Suppressor macrophage treated with lipopolysaccharide for 4 hours (primary cell): ENCODE measurements at places on chromosomes 13 and 19.

DNA sequence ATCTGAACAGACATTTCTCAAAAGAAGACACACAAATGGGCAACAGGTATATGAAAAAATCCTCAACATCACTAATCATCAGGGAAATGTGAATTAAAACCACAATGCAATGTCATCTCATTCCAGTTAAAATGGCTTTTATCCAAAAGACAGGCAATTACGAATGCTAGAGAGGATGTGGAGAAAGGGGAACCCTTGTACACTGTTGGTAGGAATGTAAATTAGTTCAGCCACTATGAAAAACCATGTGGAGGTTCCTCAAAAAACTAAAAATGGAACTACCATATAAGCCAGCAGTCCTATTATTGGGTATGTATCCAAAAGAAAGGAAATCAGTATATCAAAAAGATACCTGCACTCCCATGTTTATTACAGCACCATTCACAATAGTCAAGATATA lies 24.7 kb upstream of the ZC3H13 start:
- peak; percentile 59 for DNase-seq

DNA sequence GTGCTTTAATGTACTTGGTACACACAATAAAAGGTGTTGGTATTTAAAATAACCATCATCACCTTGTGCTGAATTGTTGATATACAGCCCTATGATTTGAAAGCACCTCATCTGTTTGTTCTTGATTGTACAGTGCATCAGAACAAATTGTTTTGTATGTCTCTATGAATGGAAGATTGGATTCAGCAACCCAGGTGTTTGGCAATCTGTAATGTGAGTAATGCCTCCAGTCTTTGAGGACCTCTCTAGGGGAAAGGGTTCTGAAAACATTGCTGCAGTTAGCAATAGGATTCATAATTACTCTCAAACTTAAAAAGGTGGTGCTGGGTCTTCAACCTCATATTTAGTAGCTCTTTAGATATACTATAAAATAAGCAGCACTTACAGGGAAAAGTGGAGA lies 341.8 kb downstream of the OXGR1 start:
- DNase-seq, result no peak

DNA sequence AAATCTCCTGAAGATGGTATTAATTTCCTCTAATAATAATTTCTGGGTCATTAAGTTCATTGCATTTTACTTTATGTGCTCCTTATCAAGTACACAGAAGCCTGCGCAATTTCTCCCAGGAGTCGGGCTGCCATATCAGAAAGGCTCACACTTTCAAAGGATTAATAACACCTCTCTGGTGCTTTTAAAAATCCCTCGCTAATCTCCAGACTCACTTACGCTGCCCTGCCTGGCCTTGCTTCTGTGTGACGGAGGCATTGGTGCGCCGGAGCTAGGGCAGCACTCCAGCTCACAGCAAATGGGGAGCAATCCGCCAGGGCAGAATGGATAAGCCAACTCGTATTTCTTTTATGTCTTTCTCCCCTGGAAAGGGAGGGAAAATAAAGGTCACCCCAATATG lies 300.8 kb downstream of the EFNB2 start:
- DNase-seq, result no peak

DNA sequence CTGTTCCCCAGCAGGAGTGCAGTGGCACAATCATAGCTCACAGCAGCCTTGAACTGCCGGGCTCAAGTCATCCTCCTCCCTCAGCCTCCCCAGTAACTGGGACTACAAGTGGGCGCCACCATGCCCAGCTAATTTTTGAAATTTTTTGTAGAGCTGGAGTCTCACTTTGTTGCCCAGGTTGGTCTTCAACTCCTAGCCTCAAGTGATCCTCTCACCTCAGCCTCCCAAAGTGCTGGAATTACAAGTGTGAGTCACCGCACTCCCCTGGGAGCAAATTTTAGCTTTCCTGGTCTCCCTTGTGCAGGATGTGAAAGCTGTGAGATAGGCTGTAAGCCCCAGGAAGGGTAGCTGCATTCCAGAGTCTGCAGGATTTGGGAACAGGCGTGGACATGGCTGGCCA lies 5.4 kb upstream of the GARRE1 start:
- DNase-seq, result no peak

GRCh38 chr13:110835721-110836604 lies 78.9 kb downstream of the ANKRD10 start:
- no peak for DNase-seq
